MG63 (cell line): ENCODE measurements at places on chromosomes 1 and 21. TPM values are rescaled to one million over a fixed set of nuclear protein-coding genes. Genes with fewer than 3 reads are reported as not detected.

DNA sequence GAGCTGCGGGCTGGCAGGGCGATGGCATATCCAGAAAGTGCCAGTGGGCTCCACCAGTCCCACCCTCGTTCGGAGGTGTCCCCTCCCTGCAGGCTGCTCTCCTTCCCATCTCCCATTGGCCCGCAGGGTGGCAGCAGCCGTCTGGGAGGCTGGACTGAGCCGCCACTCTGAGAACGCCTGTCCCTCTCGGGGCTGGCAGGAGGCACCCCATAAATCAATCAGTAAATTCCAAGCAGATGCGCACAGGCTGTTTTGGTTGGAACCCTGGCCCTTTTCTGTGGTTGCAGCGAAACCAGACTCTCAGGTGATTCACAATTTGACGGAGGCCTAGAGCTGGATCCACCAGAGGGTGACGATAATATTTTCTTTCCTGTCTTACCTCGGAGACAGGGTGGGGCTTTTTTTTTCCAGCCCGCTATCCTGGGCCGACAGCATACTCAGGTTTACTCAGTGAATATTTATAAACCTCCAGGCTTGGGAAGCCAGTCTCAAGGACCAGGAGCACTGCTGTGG is 99.7 kb downstream of the GLIS1 start:
- DNase-seq: peak; percentile 30

Gene RBM11
- total RNA-seq: 1.3 and 5.4 TPM in 2 replicates

Gene ACTN2
- total RNA-seq: 0.07 TPM in 1 of 2 replicates, not detected in the other

Gene TSTD1
- not detected in 2 replicates for total RNA-seq
